ENCODE measurements at places on chromosomes 7 and 10. TPM values are rescaled to one million over a fixed set of nuclear protein-coding genes. Genes with fewer than 3 reads are reported as not detected.

DNA sequence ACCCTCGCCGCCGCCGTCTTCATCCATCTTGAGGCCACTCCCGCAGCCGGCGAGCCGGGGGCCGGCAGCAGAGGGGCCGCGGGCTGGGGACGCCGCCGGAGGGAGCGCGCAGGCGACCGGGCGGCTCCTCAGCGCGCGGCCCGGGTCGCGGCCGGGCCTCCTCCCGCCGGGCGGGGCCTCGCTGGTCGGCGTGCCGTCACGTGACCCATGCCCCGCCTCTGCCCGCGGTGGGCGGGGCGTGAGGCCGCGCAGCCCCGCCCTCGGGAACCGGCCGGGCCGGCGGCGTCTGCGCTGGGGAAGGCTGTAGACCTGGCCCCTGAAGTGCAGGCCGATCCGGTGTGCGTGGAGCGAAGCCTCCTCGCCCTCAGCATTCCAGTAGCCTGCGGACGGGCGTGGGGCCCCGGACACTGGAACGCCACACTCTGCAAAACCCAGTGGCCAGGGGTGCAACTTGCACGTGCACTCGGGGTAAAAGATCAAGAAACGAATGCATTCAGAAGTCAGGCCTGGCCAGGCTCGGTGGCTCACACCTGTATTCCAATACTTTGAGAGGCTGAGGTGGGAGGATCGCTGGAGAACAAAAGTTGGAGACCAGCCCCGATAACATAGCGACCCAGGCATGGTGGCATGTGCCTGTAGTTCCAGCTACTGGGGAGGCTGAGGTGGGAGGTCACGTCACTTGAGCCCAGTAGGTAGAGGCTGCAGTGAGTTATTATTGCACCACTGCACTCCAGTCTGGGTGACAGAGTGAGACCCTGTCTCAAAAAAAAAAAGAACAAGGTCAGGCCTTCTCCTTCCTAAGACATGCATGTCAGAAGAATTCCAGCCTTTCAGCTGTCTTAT lies at the start of gene CYTH3:
CYTH3 (minus strand) TSS at position 144 of the 843 bp plus-strand sequence; CDS start at position 27, 117 bp downstream.
- peak; percentile 83 for DNase-seq
- H3K4me3 ChIP-seq = peak within 1 kb of the TSS; percentile 83
- no peaks in the 10 kb centered on the region for H3K27me3 ChIP-seq

DNA sequence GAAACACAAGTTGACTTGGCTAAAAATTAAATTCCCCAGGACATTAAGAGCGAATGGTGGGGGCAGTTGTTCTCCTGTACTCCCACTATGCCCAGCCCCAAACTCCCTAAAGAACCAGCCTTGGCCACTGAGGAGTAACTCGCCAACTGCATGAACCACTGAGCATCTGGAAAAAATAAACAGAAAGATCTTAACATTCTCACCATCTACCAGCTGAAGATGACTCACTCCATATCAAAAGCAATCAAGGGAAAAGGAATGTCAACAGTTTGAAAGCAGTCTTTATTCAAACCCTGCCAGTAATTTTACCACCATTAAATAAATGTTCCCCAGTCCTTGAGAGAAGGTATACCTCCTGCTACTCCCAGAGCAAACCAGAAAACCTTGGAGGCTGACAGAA lies 45.4 kb downstream of the CTTNBP2 start:
- peaks cover 2% of the 10 kb centered on the region for H3K27me3 ChIP-seq
- peaks cover 10% of the 10 kb centered on the region for H3K36me3 ChIP-seq
- DNase-seq = no peak
- no peak overlapping the region for H3K27ac ChIP-seq
- H3K4me3 ChIP-seq = no peak overlapping the region

GRCh38 chr10:69327463-69328379 lies 49.4 kb downstream of the HK1 start:
- peak overlapping the region; percentile 50 for H3K27ac ChIP-seq
- no peak overlapping the region for H3K4me3 ChIP-seq
- H3K4me1 ChIP-seq = peaks cover 38% of the 10 kb centered on the region
- no peak for DNase-seq
- peaks cover 5% of the 10 kb centered on the region for H3K36me3 ChIP-seq
- no peaks in the 10 kb centered on the region for H3K27me3 ChIP-seq

- H3K36me3 ChIP-seq = peaks cover 17% of the 10 kb centered on the region
- peak overlapping the region; percentile 91 for H3K27ac ChIP-seq
- no peak for DNase-seq
- H3K4me1 ChIP-seq = peaks cover 4% of the 10 kb centered on the region
Measured at GRCh38 chr10:21532694-21533466, 1.2 kb upstream of the MLLT10 start.

- H3K36me3 ChIP-seq = peaks cover 56% of the 10 kb centered on the region
- no peaks in the 10 kb centered on the region for H3K4me1 ChIP-seq
- no peak overlapping the region for H3K27ac ChIP-seq
- H3K4me3 ChIP-seq = no peak overlapping the region
Measured at GRCh38 chr7:151462306-151462779, 22.4 kb upstream of the CRYGN start.

DNA sequence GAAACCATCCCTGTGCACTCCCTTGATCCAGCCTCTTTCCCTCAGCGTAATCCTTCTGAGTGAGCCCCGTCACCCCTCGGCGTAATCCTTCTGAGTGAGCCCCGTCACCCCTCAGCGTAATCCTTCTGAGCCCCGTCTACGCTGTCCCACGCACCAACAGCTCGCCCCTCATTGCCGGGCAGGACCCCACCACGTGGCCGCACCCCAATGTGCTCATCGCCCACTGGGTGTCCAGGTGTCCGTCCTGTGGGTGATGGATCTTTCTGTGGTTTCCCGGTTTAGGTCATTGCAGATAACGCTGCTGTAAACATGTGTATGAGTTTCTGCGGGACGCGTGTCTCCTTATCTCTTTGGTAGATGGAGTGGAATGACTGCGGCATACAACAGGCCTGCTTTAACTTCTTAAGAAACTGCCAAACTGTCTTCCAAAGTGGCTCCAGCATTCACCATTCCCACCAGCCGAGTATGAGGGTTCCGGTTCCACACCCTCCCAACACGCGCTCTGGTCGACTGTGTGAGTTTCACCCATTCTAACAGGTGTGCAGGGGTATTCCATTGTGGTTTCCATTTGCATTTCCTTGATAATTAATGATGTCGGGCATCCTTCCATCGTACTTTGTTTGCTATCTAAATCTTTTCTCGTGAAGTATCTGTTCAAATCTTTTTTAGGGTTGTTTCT lies 42.1 kb upstream of the NKX6-2 start:
- H3K36me3 ChIP-seq = no peaks in the 10 kb centered on the region
- peak; percentile 8 for DNase-seq
- H3K27me3 ChIP-seq = no peaks in the 10 kb centered on the region
- no peak overlapping the region for H3K27ac ChIP-seq

DNA sequence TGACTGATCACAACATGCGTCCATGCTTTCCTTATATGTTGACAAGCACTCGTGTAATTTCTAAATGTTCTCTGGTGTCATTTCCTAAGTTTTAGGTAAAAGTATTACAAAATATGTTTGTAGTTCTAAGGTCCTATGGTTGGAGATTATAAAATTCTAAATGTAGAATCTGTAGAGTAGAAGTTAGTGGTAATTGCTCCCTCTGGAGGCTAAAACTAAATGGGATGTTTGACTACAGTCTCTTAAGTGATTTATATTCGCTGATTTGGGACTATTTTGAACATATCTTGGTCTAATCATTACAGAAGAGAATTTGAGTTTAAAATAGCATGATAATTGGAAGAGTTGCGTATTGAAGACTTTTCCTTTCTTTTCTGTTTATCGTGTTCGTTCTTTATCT lies 74.1 kb downstream of the ZMYND11 start:
- no peak for DNase-seq
- no peaks in the 10 kb centered on the region for H3K27me3 ChIP-seq
- no peaks in the 10 kb centered on the region for H3K4me1 ChIP-seq
- peaks cover 17% of the 10 kb centered on the region for H3K36me3 ChIP-seq

DNA sequence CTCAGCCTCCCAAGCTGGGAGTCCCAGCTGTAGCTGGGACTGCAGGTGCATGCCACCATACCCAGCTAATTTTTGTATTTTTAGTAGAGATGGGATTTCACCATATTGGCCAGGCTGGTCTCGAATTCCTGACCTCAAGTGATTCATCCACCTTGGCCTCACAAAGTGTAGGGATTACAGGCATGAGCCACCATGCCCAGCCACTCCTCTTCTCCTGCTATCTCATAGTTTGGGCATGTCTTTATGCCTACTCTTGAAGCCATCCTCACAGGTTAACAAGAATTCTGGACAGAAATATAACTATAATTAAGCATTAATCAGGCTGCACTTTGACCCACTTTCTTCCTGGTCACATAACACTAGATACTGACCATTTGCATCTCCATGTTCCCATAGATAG lies 28.6 kb upstream of the C10orf67 start:
- no peaks in the 10 kb centered on the region for H3K36me3 ChIP-seq
- no peaks in the 10 kb centered on the region for H3K4me1 ChIP-seq
- no peak overlapping the region for H3K4me3 ChIP-seq
- H3K27me3 ChIP-seq = no peaks in the 10 kb centered on the region
- DNase-seq = no peak

DNA sequence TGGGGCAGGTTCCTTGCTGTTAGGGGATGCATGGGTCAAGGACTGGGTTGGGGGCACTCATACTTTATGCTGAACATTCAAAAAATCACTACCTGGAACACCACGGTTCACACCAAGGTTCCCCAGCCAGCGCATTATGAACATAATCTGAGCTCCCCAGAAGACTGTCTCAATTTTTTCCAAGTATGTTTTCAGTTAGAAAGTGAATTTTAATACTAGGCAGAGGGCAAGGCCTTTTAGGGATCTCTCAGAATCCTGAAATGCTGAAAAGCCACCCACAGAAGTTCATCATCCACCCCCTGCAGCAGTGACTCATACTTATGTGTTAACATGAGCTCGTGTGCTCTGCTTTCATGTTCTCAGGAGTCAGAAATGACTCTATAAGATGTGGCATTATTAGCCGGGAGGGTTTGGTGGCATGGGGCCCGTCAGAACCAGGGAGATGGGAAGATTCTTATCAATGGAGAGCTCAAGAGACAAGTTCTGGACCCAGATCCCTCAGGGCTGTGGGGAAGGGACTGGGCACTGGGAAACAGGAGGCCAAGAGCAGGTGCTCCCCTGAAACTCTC lies 185.2 kb upstream of the ITGB1 start:
- DNase-seq = no peak
- no peak overlapping the region for H3K27ac ChIP-seq
- no peaks in the 10 kb centered on the region for H3K36me3 ChIP-seq
- H3K4me1 ChIP-seq = no peaks in the 10 kb centered on the region
- no peaks in the 10 kb centered on the region for H3K27me3 ChIP-seq
- H3K4me3 ChIP-seq = no peak overlapping the region

GRCh38 chr7:138978541-138979184 lies 2.5 kb downstream of the KIAA1549 start:
- no peak overlapping the region for H3K27ac ChIP-seq
- H3K4me1 ChIP-seq = peaks cover 9% of the 10 kb centered on the region
- no peak overlapping the region for H3K4me3 ChIP-seq
- 0 out of 2 replicates have a peak, but pooled peaks cover 7% of the 10 kb centered on the region for H3K36me3 ChIP-seq
- DNase-seq = no peak

GRCh38 chr7:104967088-104967487 lies 46.9 kb upstream of the KMT2E start:
- H3K36me3 ChIP-seq = peaks cover 7% of the 10 kb centered on the region
- H3K27me3 ChIP-seq = no peaks in the 10 kb centered on the region
- H3K4me3 ChIP-seq = no peak overlapping the region
- DNase-seq = no peak

DNA sequence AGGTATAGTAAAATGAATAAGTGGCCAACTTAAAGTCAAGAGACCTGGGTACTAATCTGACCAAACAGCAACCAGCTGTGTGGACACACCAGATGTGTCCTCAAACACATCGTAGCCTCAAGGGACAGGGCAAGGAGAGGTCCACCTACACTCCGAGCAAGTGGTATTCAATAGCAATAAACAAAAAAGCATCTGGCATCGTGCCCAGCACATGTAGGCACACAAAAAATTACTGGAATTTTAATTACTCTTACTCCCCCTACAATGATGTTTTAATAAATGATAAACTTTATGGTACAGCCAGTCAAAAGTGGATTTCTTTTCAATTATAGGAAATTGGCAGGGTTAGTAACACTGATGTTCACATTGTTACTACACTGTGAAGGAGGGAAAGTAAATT lies 3.5 kb upstream of the RGS10 start:
- H3K27ac ChIP-seq = no peak overlapping the region
- H3K36me3 ChIP-seq = no peaks in the 10 kb centered on the region
- peaks cover 3% of the 10 kb centered on the region for H3K4me1 ChIP-seq
- DNase-seq = no peak

DNA sequence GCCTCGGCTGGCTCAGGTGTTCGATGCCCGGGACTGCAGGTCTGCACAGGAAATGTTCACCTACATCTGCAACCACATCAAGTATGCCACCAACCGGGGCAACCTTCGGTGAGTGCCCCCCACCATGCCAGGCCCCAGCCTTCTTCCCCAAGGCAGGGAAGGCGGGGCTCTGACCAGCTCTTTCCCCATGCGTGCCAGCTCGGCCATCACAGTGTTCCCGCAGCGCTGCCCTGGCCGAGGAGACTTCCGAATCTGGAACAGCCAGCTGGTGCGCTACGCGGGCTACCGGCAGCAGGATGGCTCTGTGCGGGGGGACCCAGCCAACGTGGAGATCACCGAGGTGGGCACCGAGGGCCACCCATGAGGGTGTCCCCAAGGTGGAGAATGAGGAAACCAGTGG lies 7.5 kb downstream of the NOS3 start:
- H3K36me3 ChIP-seq = peaks cover 2% of the 10 kb centered on the region
- no peak overlapping the region for H3K4me3 ChIP-seq
- H3K4me1 ChIP-seq = no peaks in the 10 kb centered on the region

GRK5 gene
- 1.1 TPM for total RNA-seq

CYREN gene
- 72.0 TPM for total RNA-seq

EPHA1 gene
- total RNA-seq = 109 TPM

AVPI1 gene
- 6.9 TPM for total RNA-seq

AMZ1 gene
- 0.90 TPM for total RNA-seq

SPDYE8 gene
- not detected for total RNA-seq
